Body of pancreas (tissue), 4 donors: ENCODE measurements at places on chromosomes 7 and 10.

DNA sequence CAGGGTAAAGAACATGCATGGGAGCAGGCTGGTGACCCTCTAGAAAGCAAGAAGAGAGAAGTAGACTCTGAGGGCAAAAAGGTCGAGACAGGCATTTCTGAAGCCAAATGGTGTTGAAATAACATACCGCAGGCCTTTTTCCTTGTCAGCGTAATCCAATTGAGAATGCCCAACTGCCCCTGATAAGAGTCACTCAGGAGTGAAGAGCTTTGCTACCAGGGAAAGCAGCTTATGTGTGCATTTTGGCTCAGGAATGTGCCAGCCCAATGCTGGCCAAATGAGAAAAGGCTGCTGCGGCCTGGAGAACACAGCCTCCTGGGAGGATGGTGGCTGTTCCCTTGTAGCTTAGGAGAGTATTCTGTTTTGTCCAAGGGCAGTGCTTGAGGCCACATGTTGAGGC lies 61.4 kb upstream of the NFKB2 start:
- peaks cover 16% of the 10 kb centered on the region for H3K4me1 ChIP-seq
- H3K27ac ChIP-seq = no peak overlapping the region
- no peak overlapping the region for H3K4me3 ChIP-seq
- H3K27me3 ChIP-seq = no peaks in the 10 kb centered on the region
- no peaks in the 10 kb centered on the region for H3K36me3 ChIP-seq

DNA sequence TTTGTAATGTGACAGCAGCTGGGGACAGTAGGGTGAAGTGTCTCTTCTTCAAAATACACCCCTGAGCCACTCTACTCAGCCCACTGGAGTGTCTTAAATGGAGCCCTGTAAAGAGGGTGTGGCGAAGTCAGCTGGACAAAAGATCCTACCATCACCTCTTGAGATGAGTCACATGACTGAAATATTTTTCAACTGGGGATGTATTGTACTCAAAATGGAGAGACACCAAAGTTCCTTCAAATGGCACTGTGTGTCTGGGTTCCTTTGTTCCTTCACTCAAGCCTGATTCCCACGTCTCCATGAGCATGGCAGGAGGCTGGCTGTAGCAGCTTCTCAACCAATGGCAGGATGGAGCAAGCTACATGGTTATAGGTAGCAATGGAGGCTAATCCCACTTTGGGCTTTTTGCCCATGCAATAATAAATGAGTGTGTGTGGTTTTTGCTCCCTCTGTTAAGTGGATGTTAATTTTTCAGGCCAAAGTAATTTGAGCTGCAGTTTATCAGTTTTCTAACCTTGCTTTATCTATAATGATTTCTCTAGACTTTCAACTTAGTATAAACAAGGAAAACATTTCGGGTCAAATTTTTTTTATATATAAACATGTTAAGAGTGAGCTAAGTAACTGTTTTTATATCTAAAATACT lies 68.2 kb downstream of the CLEC2L start:
- H3K27me3 ChIP-seq = no peaks in the 10 kb centered on the region
- peaks cover 16% of the 10 kb centered on the region for H3K36me3 ChIP-seq
- no peak overlapping the region for H3K27ac ChIP-seq
- H3K4me3 ChIP-seq = no peak overlapping the region

- H3K27me3 ChIP-seq = no peaks in the 10 kb centered on the region
- H3K36me3 ChIP-seq = no peaks in the 10 kb centered on the region
- no peak for DNase-seq
- no peaks in the 10 kb centered on the region for H3K4me1 ChIP-seq
- no peak overlapping the region for H3K4me3 ChIP-seq
- H3K27ac ChIP-seq = no peak overlapping the region
Observed at GRCh38 chr7:7491044-7491443, 44.6 kb downstream of the COL28A1 start.

DNA sequence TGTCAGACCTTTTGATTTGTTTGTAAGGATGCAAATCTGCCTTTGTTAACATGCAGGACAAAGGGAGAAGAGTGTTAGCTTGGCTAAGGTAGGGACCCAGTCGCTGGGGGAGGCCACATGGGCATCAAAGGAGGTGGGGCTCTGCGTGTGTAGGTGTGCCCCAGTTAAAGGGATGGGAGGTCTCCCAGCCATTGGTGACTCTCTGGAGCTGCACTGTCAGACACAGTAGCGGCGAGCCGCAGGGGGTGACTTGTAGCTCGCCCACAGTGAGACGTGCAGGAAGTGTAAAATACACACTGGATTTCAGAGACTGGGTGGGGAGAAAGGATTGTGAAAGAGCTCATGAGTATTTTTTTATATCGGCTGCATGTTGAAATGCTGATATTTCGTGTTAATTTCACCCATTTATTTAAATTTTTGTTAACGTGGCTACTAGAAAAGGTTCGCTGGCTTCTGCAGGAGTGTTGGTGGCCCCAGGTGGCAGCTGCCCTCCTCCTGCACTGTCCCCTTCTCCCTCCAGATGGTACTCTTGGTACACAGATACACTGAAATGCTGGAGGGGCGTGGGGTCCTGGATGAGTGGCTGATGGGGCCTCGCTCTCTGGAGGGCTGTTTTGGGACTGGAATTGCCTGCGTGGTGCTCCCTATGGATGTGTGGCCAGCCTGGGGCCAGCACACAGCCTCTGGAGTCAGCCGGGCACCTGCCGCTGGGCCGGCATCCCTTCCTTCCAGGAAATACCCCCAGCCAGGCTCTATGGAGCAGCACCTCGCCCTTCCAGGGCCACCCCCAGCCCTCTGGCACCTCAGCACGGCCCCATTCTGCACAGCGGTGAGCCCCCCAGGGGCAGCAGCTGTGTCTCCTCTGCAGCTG lies 59.2 kb downstream of the LHPP start:
- H3K36me3 ChIP-seq = no peaks in the 10 kb centered on the region
- peaks cover 23% of the 10 kb centered on the region for H3K4me1 ChIP-seq
- H3K4me3 ChIP-seq = no peak overlapping the region
- no peak for DNase-seq
- peak overlapping the region; percentile 65 for H3K27ac ChIP-seq
- no peaks in the 10 kb centered on the region for H3K27me3 ChIP-seq

GRCh38 chr10:100895346-100895745 lies 17.4 kb upstream of the SLF2 start:
- DNase-seq = no peak
- H3K4me1 ChIP-seq = no peaks in the 10 kb centered on the region
- H3K4me3 ChIP-seq = no peak overlapping the region
- no peaks in the 10 kb centered on the region for H3K36me3 ChIP-seq

DNA sequence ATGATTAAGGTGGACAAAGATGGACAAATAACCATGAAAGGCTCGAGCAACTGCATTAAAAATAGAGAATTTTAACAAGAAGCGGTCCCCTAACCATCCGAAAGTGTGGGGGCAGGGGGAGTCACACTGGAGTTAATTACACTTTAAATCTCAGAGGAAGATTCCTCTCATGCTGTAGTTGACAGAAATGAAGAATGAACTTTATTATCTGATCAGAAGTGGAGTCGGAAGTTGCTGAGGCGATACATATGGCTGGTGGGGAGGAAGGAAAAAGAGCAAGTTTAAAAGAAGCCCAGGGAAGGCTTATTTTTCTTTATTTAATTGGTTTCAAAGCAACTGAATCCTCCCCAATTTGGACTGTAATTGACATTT lies 102.3 kb upstream of the FAM171A1 start:
- no peak overlapping the region for H3K27ac ChIP-seq
- H3K4me1 ChIP-seq = no peaks in the 10 kb centered on the region

DNA sequence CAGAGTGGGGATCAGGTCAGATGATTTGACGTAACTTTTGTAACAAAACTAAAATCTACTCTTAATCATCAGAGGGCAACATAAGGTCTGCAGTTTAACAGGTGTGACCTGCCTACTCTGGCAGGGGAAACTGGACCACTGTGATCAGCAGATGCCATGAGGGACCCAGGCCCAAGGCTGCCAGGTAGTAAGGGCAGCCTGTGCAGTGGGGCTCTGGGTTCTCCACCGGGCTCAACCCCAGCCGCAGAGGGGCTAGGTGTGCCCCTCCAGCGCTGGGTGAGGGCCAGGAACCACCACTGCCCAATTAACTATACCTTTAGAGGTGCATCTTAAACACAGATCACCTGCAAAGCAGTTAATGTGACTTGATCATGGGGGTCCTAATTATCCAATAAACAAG lies 17.6 kb downstream of the AKR1B1 start:
- no peaks in the 10 kb centered on the region for H3K4me1 ChIP-seq
- no peak for DNase-seq
- no peaks in the 10 kb centered on the region for H3K36me3 ChIP-seq
- no peak overlapping the region for H3K4me3 ChIP-seq
- H3K27ac ChIP-seq = no peak overlapping the region
- no peaks in the 10 kb centered on the region for H3K27me3 ChIP-seq

GRCh38 chr7:99794585-99795502 lies 10.9 kb upstream of the CYP3A4 start:
- H3K4me3 ChIP-seq = no peak overlapping the region
- peak overlapping the region; percentile 78 for H3K27ac ChIP-seq
- no peaks in the 10 kb centered on the region for H3K27me3 ChIP-seq
- H3K4me1 ChIP-seq = peaks cover 54% of the 10 kb centered on the region
- H3K36me3 ChIP-seq = no peaks in the 10 kb centered on the region
- DNase-seq = peak; percentile 70

- peak; percentile 79 for DNase-seq
- H3K4me3 ChIP-seq = no peak overlapping the region
- no peak overlapping the region for H3K27ac ChIP-seq
- H3K4me1 ChIP-seq = no peaks in the 10 kb centered on the region
Observed at GRCh38 chr10:119199231-119199992, 8.0 kb upstream of the GRK5 start.

DNA sequence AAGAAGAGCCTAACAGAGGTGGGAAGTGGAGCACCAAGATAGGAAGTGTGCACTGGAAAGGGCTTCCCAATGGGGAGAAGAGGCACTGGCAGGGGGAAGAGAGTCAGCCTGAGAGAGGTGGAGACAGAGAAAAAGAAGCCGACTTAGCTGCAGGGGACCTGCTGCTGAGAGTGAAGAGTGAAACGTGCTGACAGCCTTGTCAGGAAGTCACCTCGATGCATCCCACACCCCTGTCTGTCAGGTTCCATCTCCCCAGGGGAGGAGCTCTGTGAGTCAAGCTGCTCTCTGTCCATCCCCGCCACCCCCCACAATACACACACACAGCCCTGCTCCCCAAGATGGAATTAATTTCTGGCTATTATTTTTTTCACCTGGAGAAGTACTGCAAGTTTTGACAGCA lies 14.0 kb downstream of the KAZALD1 start:
- no peaks in the 10 kb centered on the region for H3K4me1 ChIP-seq
- H3K36me3 ChIP-seq = no peaks in the 10 kb centered on the region
- peaks cover 6% of the 10 kb centered on the region for H3K27me3 ChIP-seq
- DNase-seq = no peak
- H3K4me3 ChIP-seq = no peak overlapping the region
- no peak overlapping the region for H3K27ac ChIP-seq

GRCh38 chr7:151057506-151057988 lies at the start of gene CDK5:
Gene CDK5 (minus strand): TSS chr7:151057897. CDS start chr7:151057848, 49 bp downstream.
- no peaks in the 10 kb centered on the region for H3K36me3 ChIP-seq
- no peak for DNase-seq
- peaks cover 46% of the 10 kb centered on the region for H3K4me1 ChIP-seq
- H3K27ac ChIP-seq = peak within 1 kb of the TSS; percentile 92

- no peaks in the 10 kb centered on the region for H3K4me1 ChIP-seq
- no peaks in the 10 kb centered on the region for H3K27me3 ChIP-seq
- no peak overlapping the region for H3K27ac ChIP-seq
- no peak overlapping the region for H3K4me3 ChIP-seq
Observed at GRCh38 chr10:32065856-32066255, 9.6 kb upstream of the KIF5B start.

DNA sequence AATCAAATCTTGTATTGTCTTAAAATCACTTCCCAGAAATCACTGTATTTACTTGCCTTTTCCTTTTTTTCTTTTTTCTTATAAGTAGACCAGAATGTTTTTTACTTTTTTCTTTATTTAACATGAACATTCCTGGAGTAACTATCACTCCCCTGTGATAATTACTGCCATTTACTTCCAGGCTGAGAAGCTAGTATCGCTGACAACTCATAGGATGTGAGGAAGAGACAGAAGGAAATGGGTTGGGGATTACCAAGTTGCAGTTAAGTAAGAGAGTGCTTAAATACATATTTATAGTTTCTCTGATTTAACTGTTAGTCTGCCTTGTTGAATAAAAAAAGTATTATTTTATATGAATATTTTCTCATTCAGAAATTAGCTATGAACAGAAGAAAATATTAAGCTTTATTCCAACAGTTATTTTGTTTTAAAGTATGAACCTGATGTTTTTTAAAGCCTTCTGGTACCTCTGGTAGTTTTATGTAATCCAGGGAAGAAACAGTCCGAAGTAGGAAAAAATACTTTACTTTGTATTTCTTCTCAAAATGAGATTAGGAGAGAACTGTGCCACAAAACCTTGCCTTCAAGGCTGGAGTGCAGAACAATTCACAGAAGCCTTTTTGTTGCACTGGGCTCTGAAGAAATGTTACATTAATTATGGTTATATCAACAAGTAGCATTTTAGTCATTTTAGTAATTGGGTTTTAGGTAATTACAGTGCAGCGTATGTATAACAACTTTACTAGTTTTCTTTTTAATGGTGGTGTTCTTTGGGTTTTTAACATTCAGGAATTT lies 72.8 kb downstream of the SHOC2 start:
- H3K27ac ChIP-seq = no peak overlapping the region
- no peaks in the 10 kb centered on the region for H3K36me3 ChIP-seq
- DNase-seq = no peak
- H3K4me3 ChIP-seq = no peak overlapping the region
- H3K4me1 ChIP-seq = no peaks in the 10 kb centered on the region

DNA sequence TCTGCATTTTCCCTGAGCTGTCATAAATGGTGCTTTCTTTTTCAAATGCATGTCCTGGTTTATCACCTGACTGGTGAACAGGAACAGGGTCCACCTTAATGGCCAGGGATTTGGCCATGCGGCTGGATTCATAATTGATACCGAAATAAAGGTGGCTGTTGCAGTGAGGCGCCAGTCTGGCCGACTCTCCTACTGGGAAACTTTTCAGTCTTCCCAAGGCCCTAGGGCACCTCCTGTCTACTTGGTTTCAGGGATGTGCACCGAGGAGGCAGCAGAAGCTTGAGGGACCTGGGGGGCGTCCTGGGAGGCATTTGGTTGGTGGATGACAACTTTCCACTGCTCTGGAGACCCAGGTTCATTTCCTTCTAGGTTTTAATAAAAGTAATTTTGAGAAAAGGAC lies 46.4 kb upstream of the FIGNL1 start:
- H3K27ac ChIP-seq = no peak overlapping the region
- H3K36me3 ChIP-seq = no peaks in the 10 kb centered on the region
- no peaks in the 10 kb centered on the region for H3K27me3 ChIP-seq
- no peak overlapping the region for H3K4me3 ChIP-seq

DNA sequence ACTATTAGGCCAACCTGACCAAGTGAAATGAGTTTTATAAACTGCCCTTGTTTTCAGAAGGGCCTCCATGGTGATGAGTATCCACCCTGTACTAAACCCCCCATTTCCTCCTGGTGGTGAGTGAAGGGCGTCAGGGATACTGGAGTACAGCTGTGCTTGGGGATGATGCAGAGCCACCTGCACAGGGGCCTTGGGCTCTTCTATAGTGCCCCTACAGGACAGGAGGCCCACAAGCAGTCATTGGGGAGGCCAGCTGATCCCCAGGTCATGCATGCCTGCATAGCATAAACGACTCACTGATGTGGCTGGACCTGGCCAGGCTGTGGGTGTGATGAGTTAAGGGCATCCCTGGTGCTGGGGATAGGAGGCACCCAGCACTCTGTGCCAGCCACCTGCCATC lies 114.1 kb upstream of the CELF2 start:
- no peaks in the 10 kb centered on the region for H3K36me3 ChIP-seq
- H3K27me3 ChIP-seq = no peaks in the 10 kb centered on the region
- no peak overlapping the region for H3K27ac ChIP-seq
- DNase-seq = no peak
